ENCODE measurements at places on chromosomes 4 and X. TPM values are rescaled to one million over a fixed set of nuclear protein-coding genes. Genes with fewer than 3 reads are reported as not detected.

Gene IGFBP7
- total RNA-seq = 769 TPM

Gene CENPI
- total RNA-seq = 0.88 TPM

- H3K27ac ChIP-seq = no peak overlapping the region
- no peak for DNase-seq
- no peaks in the 10 kb centered on the region for H3K4me1 ChIP-seq
- no peaks in the 10 kb centered on the region for H3K36me3 ChIP-seq
- H3K4me3 ChIP-seq = no peak overlapping the region
Measured at GRCh38 chr4:3601992-3602391, 69.8 kb upstream of the LRPAP1 start.

GRCh38 chr4:140497747-140498636 is at the start of gene MGAT4D:
MGAT4D (minus strand) TSS chr4:140498293; CDS start chr4:140498222, 71 bp downstream.
- DNase-seq = no peak
- no peaks in the 10 kb centered on the region for H3K4me1 ChIP-seq
- H3K27ac ChIP-seq = no peak within 1 kb of the TSS
- no peaks in the 10 kb centered on the region for H3K36me3 ChIP-seq

- no peak overlapping the region for H3K4me3 ChIP-seq
- no peak overlapping the region for H3K27ac ChIP-seq
- DNase-seq = no peak
Measured at GRCh38 chrX:12153741-12154140, 15.5 kb downstream of the FRMPD4 start.

DNA sequence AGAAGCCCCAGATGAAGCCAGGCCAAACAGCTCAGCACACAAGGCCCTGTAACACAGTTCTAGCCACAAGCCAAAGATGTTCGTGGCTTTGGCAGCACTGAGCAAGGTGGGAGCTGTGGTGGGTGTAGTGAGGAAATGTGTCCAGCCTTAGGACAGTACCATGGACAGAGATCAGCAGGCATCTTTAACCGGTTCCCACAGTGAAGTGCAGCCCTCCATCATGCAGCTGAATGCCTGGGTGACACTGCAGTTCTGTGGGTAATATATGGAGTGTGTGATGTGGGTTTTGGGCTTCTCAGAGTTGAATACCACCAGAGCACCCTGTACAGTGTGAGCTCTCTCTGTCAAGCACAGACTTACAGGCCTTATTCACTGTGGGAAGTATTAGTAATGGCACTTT is 6.0 kb upstream of the NEXMIF start:
- H3K36me3 ChIP-seq = no peaks in the 10 kb centered on the region
- no peaks in the 10 kb centered on the region for H3K4me1 ChIP-seq
- DNase-seq = no peak
- no peak overlapping the region for H3K27ac ChIP-seq
- no peaks in the 10 kb centered on the region for H3K27me3 ChIP-seq
